H7 (cell line): ENCODE measurements at places on chromosomes 6 and 20. TPM values are rescaled to one million over a fixed set of nuclear protein-coding genes. Genes with fewer than 3 reads are reported as not detected.

GRCh38 chr6:120451508-120451907 is 882.8 kb downstream of the TBC1D32 start:
- no peak for DNase-seq

GRCh38 chr6:38404355-38404754 is 235.4 kb downstream of the BTBD9 start:
- DNase-seq = no peak

GRCh38 chr20:49590163-49591017 is 22.5 kb upstream of the PTGIS start:
- no peak for DNase-seq

DNA sequence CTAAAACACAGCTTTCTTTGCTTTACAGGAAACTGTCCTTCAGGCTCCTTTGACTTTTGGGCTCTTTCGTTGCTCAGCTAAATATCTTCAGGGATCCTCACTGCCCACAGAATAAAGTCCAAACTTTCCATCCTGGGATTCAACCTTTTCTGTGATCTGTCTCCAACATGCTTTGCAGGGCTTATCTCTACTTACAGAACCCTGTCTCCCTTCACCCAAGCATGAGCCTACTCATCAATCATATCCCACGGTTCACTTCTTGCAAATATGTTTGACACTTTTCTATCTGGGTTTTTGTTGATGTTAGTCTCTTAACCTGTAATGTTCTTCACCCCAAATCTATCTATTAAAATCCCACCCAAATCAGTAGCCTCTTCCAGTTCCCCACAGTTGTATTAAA is 327.3 kb upstream of the RNF24 start:
- DNase-seq = no peak

DNA sequence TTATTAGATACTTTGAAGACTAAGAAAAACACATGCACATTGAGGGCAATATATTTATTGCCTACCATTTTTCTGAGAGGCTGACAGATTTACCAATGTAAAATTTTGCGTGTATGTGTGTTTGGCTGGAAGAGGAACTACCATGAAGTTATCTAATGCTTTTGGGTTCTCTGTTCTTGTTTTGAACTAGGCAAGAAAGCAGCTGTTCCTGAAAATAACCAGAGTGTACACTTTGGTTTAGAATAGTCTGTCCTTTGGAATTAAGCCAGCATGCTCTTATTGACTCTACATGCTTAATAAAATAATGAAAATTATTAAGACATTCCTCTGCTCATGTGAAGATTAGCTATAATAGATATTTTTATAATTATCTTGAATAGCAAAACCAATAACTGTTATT is 129.2 kb downstream of the MYB start:
- no peak for DNase-seq

SMPD2 gene
- 11.3 and 13.2 TPM in 2 replicates for total RNA-seq
